ENCODE measurements at places on chromosomes 16 and 17. TPM values are rescaled to one million over a fixed set of nuclear protein-coding genes. Genes with fewer than 3 reads are reported as not detected.

CYGB gene
- total RNA-seq, result 9.5 TPM

HSPB9 gene
- total RNA-seq, result not detected

RAB40B gene
- total RNA-seq, result 2.8 TPM

SLFN14 gene
- not detected for total RNA-seq

OR2C1 gene
- total RNA-seq, result 0.25 TPM

All from uterine smooth muscle cell (primary cell).